ENCODE measurements at places on chromosomes 6 and 20.
A peak's percentile ranks its signal among the peaks of the same experiment; 100 is the strongest.

GRCh38 chr6:155388591-155388990 is 67.0 kb downstream of the NOX3 start:
- no peak for DNase-seq

DNA sequence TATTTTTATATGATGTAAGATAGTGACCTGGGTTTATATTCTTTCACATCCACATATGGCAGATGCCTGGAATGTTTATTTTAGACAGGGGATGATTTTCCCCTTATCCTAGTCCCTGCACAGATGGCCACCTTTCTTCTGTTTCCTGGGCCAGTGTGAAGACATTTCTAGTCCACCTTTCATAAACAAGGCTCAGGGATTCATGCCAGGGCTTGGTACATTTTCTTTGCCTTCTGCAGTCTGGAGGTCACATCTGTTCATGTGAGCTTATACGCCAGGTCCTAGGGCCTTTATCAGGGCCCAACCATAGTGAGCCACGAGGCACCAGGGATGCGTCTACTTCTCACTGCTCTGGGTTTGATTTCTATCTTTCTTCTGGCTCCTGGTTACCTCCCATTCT is 38.0 kb upstream of the ERVFRD-1 start:
- no peak for DNase-seq

DNA sequence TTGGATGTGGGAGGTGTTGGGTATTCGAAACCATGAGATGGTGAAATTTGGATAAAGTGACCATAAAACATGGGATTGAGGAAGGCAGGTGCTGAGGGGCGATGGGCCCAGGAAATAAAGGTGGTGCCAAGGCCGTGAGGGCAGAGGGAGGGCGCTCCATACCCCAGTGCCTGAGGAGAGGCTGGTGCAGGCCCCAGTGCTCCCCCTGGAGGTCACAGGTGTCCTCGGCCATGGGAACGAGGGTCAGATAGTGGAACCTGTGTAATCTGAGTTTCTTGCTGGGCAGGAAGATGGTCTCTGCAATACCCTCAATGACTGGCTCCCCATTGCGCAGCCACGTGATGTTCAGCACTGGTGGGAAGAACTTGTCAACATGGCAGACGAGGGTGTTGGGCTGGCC is 16.2 kb downstream of the HLA-DPB1 start:
- DNase-seq: peak; percentile 61

DNA sequence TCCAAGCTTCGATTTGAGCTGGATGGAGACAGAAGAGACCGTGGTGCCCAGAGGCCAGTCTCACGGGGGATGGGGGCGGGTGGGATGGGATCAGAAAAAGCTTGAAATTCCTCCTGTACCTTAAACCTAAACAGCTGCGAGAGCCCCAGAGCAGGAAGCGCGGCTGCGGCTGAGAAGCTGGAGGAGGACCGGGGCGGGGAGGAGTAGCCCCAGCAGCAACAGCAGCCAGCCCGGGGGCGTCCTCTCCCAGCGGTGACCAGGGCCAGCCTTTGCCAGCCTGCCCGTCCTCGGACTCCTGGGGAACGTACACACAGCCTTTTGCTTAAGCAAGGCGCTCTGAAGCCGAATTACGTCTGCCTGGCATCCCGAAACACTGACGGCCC is 17.4 kb upstream of the PRDM13 start:
- DNase-seq: no peak

DNA sequence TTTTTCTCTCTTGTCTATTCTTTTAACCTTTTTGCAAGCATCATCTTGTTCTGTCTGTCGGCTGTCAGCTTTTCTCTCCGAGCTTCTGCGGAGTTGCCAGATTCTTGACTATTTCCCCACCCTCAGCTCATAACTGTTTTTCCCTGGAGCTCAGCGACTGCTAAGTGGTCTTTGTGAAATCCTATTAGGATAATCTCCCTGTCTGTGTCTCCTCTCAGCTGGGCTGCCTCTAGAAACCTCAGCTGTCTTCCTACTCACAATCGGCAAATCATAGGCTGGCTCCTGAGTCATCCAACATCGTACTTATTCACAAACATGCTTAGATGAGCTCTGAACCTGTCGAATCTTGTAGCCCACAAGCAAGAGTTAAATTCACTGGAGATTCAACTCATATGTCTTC is 332.3 kb downstream of the PTPRT start:
- no peak for DNase-seq

GRCh38 chr6:167130008-167130677 is 7.2 kb downstream of the CCR6 start:
- no peak for DNase-seq

DNA sequence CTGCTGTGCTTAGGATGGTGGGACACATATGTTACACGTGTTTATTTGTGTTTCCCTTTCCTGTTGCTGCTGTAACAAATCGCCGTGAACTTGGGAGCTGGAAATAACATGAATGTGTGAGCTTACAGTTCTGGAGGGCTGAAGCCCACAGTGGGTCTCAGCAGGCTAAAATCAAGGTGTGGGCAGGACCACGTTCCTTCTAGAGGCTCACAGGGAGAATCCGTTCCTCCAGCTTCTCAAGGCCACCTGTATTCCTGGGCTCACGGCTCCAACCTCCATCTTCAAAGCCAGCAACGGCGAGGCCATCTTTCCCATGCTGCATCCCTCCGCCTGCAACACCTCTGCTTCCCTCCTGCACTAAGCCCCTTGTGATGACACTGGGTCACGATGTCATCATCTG is 27.4 kb upstream of the PTGIS start:
- DNase-seq: no peak
